ENCODE measurements at places on chromosomes 2 and 18.

DNA sequence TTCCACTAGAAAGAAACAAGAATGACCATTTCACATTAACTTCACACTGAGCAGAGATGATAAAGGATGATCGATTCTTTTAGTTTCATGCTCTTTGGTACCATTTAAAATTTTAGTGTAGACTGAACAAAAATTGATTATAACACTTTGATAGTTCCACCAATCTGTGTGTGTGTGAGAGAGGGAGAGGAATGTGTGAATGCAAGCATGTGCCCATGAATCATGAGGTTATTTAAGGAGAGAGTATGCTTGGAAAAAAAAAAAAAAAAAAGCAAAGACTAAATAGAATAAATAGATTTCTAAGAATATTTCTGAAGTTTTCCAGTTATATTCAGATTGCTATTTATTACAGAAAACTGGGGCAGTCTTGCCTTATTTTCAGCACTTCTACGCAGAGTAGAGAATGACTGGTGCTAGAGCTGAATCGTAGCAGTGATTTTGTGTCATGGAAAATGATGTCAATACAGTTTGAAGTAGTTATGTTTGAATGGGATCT lies 900.8 kb downstream of the SLC4A3 start:
- no peak for DNase-seq

- no peak for DNase-seq
These were observed 47.5 kb downstream of the ZFP36L2 start for GRCh38 chr2:43178602-43179542.

DNA sequence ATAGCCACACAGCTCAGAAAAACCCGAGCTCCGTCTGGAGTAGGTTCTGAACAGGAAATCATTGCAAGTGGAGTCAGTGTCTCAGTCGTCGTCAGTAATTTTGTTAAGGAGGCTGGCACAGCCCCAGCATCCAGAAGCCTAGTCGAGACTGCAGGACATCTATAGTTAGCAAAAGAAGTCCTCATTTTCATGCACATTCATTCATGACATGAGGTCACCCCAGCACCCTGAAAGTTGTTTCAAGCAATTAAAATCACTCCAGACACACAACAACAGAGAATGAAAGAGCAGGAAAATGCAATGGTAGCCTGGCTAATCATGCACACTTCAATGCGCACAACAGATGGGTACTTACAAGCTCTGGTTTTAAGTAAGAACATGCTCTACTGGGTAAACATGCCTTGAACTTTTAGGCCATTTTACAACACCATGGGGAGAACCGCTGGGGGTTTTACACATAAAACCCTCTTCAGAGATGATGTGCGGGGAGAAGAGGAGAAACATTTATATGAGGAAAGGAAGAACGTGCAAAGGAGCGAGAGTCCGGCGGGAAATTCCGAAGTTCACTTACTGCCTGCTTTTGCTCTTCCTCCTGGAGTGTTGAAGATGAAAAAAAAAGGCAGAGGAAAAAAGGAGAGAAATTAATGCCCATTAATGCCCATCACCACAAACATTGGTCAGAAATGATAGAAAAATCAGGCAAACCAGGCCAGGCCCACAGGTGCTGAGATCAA lies 77.4 kb upstream of the DNMT3A start:
- no peak for DNase-seq

DNA sequence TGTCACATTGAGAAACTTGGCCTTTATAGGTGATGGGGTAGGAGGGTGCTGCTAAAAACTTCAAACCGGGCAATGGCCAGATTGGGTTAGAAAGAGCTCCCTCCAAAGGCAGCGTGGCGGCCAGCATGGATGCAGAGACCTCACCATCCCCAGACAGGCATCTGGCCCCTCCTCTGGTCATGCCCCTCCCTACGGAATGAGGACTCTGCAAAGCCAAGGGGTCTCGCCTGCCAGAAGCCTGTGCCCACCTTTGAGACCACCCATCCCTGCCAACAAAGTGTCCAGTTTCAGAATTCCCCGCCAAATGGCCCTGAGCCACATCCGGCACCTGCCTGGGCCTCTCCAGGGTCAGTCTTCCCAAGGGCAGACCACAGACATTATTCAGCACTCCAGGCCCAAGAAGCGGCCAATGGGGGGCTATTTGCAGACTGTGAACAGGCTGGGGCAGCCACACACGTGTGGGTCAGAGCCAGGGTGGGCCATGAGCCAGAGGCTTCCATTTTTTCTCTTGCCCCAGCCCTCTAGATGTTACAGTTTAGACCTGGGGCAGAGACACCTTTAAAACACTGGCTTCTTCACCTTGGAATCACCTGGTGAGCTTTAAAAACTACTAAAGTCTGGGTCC lies 4.2 kb upstream of the ATP6V1B1 start:
- no peak for DNase-seq

DNA sequence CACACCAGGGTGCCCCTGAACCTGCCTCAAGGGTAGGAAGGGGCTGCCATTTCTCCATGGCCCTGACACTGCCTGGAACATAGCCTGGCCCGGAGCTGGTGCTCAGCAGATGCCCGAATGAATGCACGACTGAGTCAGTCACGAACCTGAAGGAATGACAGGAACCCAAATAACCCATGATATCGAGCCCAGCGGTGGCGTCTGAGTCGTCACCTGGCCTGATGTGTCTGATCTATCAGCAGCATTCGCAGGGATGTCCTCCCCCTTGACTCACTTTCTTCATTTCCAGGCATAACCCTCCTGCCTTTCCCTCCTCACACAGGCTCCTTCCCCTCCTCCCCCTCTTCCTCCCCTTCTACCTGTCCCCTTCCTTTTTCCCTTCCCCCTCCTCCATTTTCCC lies 52.1 kb upstream of the SMAD7 start:
- DNase-seq: no peak

DNA sequence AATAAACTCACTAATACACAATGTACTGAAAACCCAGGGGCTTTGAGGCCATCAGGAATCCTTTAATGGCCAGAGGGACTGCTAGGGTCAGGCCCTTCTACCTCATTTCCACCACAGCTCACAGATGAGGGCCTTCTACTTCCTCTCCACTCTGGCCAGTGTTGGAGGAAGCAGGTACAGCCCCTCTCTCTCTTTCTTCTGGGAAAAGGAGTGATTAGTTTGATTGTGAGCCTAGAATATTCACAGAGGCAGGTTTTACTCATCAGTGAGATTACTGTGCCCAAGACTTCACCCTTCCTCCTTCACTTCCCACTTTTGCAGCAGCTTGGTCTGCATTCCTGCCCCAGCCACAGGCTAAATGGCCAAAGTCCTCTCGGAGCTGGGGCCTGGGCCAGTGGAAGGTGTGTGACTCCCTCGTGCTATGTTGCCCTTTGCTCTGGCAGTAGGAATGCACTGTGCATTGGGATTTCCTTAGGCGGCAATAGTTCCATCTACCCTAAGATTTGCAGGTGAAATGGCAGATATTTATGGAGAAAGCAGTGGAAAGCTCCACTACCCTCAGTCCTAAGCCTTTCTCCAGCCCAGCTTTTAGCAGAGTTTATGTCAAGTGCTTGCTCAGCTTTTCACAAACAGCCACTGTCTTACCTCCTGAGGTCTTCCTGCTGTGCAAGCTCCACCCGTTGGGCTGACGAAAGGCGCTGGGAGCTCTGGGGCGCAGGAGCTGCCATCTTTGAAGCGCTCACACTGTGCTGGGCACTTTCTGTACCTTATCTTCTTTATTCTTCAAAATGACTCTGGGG lies 36.2 kb upstream of the YES1 start:
- DNase-seq: no peak

DNA sequence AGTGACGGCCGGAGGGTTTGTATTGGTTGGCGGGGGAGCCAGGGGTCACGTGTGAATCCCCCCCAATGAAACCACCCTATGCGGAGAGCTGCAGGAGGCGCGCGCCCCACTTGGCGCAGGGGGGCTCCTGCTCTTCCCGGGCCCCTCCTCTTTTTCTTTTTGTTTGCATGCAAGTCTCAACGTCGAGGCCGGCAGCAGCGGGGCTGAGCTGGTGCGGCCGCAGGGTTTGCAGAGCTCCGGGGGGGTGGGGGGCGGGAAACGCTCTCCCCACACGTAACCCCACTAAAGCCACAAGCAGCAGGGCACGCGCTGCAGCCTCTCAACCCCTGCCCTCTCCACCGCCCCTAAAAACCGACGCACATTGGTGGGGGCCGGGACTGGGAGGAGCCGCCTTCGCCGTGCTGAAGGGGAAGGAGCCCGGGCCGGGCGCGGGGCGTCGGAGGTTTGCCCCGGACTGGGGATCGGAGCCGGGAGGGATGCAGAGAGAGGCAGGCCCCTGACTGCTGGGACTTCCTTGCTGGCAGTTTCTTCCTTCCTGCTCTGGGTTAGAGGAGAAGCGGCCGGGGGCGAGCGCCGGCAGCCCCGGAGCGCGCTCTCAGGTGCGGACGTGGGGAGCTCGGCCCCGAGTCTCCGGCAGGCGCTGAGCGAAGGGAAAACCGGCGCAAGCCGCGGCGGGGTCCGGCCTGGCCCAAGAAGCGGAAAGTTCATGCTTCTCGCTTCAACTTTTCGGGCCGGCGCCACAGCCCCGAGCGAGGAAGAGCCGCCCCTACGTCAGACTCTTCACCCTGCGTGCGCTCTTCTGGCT lies 864 bp downstream of the LBH start:
- DNase-seq: no peak

- no peak for DNase-seq
These were observed 8.9 kb upstream of the TMEM185B start for GRCh38 chr2:120231974-120232635.

GRCh38 chr2:46013726-46014125 lies 283.5 kb upstream of the EPAS1 start:
- no peak for DNase-seq

DNA sequence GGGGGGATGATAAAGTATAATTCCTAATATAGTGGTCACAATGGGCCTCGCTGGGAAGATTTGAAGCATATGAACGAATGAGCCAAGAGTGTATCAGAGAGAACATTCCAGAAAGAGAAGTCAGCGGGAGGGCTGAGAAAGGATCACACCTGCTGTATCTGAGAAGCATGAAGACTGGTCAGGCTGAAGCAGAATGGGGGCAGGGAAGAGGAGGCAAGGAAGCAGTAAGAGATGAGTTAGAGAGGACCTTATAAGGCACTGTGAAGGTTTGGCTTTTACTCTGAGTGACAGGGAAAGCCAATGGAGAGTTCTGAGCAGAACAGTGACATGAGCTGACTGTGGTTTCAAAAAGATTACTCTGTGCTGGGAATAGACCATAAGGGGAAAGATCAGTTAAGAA lies 73.5 kb downstream of the CHN1 start:
- DNase-seq: no peak

- DNase-seq: no peak
These were observed 115.7 kb upstream of the OSR1 start for GRCh38 chr2:19474128-19474527.

DNA sequence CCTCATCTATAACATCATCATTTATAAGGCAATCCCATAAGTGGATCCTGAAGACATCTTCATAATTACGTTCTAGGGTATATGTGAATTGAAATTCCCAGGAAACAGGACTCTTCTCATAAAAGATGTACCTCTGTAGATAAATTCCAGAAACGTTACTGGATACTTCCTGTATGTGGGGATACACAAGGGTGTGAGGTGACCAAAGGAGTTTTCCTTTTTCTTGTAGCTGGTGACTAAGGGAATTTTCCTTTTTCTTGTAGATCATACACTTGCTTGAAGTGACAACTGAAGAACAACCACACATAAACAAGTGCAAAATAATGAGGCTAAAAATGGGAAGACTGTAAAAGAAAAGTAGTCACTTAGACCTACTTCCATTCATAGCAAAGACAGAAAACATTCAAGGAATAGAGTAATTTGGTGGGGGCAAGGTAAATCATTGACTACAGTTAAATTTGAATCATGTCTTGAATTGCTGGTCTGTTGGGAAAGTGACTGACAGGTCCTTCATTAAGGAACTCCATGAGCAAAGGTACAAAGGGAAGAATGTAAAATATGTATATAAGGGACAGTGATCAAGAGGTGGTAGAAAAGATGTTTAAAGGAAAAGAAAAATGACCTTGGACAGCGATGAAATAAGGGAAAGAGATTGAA lies 53.2 kb upstream of the UBE2E3 start:
- no peak for DNase-seq

DNA sequence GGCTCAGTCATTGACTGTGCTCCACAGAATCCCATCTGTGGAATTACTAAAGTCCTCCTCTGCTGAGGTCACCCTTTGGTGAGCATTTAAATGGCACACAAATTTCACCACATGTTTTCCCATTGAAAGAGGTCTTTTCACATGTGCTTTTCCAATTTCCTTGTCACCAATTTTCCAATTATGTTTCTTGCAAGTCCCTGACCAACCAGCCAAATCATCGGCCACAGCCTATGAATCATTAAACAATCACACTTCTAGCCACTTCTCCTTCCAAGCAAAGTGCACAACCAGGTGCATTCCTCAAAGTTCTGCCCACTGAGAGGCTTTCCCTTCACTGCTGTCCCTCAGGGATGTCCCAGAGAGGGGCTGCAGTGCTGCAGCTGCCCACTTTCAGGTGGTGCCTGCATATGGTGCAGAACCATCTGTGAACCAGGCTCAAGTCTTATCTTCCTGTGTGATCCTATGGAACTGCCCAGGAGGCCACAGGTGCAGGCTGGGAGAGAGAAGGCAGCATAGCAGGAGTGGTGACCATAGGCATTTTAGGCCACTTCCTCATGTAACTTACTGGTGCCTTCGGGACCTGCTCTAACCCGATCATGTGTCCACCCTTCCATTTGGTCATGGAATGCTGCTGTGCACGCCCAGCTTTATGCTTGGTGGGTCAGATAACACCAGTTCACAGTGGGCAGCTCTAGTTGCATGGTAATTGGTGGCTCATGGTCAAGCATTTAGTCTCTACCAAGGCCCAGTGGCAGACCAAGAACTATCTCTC lies 153.0 kb downstream of the SEPTIN10 start:
- no peak for DNase-seq

- DNase-seq: no peak
These were observed 48.2 kb upstream of the KCNG2 start for GRCh38 chr18:79749251-79750191.

GRCh38 chr18:61896118-61896517 lies 3.3 kb upstream of the RNF152 start:
- DNase-seq: no peak

DNA sequence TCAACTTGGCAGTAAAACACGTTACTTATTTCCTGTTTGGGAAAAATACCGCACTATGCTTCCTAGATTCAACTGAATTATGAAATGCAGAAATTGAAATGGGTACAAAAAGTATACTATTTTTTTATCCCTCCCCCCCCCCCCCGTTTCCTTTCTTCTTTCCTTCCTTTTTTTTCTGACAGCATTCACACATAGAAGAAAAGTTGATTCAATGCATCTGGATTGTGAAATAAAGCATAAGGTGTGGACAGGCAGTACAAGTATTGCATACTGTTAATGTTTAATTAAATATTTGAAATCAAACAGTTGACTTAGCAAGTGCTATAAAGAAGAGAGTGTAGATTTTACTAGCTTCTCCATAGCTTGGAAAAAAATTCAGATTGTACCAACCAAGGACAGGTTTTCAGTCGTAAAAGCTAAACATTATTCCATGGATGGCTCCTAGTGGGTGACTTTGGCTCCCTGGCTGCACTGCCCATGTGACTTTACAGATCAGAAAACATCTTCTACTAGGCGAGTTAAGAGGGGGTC lies 21.6 kb upstream of the AGFG1 start:
- DNase-seq: no peak

DNA sequence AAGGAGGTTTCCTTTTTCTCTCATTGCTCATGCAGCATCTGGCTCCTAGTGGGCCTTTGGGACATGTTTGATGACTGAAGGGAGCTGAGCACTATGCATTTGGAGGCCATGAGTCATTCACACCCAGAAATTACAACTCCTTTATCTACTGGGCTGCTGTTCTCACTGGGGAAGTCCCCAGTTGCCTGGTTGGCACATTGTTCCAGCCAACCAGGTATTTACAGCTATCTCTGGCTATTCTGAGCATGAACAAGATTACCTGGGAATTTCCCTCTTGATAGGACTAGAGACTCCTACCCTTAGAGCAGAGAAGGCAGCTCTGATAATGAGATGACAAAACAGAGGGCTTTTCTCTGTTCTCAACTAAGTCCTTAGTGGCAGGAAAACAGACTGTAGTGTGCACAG lies 206.5 kb downstream of the SETBP1 start:
- no peak for DNase-seq

Data from cortex of kidney (tissue), 1 donor.